ENCODE measurements at places on chromosomes 4 and X.

DNA sequence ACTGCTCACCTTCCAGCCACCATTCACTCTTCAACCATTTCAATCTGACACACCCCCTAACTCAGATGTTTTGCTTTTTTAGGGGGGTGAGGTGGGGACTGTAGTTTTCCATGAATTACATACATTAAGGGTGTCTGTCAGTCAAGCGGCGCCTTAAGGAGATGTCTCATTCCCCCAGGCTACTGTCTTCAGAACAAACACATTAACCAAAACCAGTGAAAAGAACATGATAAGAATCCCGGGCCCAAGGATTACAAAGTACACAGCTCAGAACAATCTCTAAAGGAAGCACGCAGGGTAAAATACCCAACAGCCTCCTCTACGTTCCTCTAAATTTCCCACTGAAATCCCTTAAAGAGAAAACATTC lies 62.5 kb upstream of the IRF2 start:
- no peak for DNase-seq

DNA sequence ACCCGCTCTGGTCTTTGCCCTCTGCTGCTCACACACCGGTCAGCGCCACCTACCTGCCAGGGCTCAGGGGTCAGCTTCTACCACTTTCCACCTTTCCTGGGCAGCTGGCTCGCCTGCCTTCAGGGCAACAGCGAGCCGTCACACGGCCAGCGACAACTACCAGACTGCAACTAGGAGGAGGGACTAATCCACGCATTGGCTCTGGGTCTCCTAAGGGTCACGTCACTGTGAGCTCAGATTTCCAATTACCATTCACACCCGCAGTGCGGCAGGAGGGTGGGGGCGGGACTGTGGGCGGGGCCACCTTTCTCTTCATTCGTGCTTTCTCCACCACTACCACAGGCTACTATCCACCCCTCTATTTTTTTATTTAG lies at the start of gene BEX5:
TSS of gene BEX5 (minus strand) at position 172 of the 374 bp plus-strand sequence. CDS start 1,712 bp downstream, outside the sequence.
- peak; percentile 79 for DNase-seq

GRCh38 chr4:4851081-4851480 lies 8.4 kb upstream of the MSX1 start:
- DNase-seq = no peak

DNA sequence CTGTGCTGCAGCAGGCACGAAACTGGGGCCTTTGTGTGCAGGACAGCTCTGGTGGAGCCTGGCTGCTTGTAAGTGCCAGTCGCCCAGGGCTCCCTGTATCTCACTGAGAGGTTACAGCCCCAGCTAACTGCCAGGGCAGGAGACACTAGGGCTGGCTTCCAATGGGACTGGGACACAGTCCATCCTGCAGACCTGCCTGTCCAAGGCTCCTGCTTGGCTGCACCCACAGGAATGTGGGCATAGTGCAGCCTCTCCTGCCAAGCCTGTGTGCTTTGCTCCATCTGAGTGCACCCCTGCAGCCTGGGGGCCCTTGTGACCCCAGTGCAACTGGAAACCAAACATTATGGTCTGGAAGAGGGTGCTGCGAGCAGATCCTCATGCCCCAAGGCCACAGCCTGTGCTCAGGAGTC lies 144.0 kb downstream of the ADAM29 start:
- no peak for DNase-seq

DNA sequence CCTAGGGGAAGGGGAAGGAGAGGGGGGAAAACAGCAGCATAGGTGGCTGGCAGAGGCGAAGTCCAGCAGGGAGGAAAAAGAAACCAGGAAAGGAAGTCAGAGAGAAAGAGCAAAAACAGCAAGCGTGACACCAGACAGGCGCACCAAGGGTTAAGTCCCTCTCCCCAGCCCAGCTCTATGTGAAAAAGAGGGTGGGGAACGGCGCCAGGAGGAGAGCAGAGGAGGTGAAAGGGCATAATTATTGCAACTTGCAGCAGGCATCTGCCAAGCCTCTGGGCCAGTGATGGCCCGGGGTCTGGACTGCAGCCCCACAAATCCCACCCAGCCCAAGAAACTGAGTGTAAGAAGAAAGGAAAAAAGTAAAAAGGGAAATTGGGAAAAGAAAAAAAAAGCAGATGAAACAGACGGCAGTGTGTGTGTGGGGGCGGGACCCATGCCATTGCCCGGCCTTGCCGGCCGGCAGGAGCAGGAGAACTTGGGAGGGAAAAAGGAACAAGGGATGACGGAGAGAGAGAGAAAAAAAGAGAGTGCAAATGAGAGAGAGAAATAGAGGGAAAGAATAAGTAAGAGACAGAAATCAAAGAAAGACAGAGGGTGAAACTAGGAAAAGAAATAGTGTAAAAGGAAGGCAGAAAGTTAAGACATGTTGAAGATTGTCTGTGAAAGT lies 14.1 kb upstream of the RHOXF2 start:
- DNase-seq = peak; percentile 33

Data from NCI-H2081 (cell line).